Activated CD8-positive, alpha-beta memory T cell treated with anti-CD3 and anti-CD28 coated beads for 1 hour (primary cell): ENCODE measurements at places on chromosomes 12 and 14.

- no peak for DNase-seq
These were observed 354.9 kb downstream of the RAD51B start for GRCh38 chr14:68174446-68174845.

GRCh38 chr12:25365340-25365730, 114.6 kb upstream of the KRAS start:
- DNase-seq = no peak

DNA sequence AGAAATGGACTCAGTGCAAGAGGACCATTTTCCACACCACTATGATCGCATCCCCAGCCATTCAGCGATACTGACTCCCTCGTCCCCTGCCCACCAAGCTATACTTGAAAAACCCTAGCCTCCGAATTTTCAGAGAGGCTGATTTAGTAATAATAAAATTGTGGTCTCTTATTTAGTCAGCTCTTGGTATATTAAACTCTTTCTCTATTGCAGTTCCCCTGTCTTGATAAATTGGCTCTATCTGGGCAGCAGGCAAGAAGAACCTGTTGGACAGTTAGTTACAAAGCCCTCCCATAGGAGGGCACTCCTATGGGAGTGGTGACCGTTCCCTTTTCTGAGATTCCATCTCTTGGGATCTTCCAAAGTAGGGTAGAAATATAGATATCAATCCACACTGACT, 33.6 kb downstream of the NFKBIA start:
- no peak for DNase-seq

DNA sequence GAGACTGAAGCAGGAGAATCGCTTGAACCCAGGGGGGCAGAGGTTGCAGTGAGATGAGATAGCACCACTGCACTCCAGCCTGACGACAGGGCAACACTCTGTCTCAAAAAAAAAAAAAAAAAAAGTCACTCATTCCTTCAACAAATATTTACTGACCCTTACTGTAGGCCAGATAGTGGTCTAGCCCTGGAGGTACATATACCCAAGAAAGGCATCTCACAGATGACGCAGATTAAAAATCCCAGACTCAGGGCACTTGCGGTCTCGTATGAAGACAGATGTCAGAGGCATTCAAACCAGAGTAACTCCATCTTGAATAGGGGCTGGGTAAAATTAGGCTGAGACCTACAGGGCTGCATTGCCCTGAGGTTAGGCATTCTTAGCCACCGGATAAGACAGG, 44.8 kb downstream of the CLMN start:
- DNase-seq = no peak

GRCh38 chr12:23948291-23948690, 1.2 kb downstream of the SOX5 start:
- no peak for DNase-seq

DNA sequence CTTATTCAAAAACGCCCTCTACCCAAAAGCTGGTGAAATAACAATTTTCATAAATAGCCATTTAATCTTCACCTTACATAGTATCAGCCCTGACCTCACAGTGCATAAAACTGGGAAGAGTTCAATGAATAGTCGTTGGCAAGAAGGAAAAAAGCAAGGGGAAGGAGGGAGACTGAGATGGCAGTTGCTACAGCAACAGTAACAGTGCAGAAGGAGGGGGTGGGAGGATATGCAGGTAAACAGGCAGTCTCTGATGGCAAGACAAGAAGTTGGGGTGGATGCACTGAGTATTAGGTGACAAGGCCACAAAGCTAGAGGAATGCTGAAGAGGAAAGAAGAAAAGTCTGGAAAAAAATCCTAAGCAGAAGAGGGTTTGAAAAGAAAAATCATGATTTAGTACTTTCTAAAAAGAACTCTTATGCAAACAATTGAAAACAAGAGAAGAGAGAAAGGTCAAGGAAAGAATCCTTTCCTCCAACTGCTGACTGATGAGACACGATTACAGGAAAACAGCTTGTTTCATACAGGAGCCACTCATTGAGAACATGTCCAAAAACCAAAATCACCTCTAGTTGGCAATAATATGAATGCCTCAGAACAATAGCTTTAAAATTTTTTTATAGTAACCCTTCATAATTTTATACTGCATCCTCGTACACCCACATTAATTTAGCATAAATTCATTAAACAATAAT, 56.0 kb downstream of the DCAF5 start:
- DNase-seq = no peak

DNA sequence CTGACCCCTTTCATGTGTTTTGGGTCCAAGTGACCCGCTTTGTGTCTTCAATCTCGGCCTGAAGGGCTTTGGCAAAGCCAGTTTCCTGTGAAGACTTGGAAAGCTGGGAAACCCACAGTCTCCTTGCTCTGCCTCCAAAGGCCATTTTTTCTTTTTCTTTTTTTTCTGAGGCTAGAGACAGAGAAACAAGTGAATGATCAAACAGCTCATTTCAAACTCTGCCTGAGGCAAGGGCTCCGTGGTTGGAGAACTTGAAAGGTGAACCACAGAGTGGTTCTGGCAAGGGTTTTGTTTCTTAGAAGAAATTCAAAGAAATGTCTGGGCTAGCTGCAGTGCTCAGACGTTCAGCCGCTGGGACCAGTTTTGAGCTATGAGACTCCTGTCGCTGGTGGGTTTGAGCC, 62.7 kb downstream of the ERH start:
- DNase-seq = no peak

- DNase-seq = no peak
These were observed 21.7 kb upstream of the KCNA5 start for GRCh38 chr12:5022025-5022424.

GRCh38 chr12:27575090-27575761, 51.2 kb downstream of the PPFIBP1 start:
- DNase-seq = no peak

DNA sequence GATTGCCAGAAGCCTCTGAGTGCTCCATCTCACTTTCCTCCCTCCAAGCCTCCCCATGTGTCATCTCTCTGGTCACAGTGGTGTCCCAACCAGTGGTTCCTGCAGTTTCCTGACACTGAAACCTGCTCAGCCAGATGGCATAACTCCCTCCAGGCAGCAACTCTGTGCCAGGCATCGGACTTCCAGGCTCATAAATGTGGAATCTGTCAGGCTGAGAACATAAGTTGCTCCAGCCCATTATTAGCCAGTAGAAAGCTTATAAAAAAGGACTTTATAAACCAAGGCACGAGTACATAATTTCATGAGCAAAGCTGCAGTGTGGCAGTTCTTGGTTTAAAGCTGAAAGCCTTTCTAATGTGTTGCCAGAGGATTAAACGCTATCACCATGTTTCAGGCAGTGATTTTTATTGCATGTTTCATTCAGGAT, 194.3 kb downstream of the DACT1 start:
- DNase-seq = no peak

- DNase-seq = no peak
These were observed 131.1 kb downstream of the PRKCH start for GRCh38 chr14:61452452-61452851.

- no peak for DNase-seq
These were observed 84.8 kb downstream of the STON2 start for GRCh38 chr14:81315341-81315740.

DNA sequence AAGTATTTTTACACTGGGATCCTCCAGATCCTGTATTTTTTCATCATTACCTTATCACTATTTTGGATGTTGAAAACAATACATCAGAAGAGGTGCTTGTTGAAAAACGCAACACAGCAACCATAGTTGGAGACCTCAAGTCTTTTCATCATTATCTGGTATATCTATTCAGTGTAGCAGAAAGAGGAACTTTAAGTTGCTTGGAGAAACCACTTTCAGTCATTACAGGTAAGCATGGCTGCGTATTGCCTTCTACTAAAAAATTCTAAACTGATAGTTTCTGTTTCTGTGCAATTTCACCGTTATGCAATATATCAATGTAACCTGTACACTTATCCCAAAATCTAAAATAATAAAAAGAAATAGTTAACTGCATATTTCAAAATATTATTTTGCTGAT, 32.2 kb upstream of the PTPRQ start:
- DNase-seq = no peak

DNA sequence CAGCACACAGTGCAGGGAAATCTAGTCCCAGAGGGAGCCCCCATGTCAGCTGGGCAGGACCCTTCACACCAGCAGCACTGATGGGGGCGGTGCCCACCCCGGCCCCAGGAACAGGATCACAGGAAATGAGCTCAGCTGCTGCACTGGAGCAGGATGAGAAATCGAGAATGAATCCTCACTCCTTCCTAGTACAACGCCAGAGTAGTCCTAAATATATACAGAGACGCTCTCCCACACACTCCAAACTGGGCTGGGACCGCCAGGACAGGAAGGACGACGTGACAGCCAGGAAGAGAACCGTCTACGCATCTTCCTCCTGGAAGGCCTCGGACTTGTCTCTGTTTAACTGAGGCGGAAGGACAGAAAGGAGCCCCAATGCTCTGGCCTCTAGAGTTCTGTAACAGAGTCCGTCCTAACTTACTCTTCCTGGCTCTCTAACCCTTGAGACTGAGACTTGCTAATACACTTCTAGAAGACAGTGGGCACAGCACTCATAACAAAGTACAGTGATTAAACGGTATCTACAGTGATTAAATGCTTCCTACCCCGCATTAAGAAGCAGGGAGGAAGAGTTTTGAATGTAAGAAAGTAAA, 33.4 kb downstream of the CDC42BPB start:
- no peak for DNase-seq

DNA sequence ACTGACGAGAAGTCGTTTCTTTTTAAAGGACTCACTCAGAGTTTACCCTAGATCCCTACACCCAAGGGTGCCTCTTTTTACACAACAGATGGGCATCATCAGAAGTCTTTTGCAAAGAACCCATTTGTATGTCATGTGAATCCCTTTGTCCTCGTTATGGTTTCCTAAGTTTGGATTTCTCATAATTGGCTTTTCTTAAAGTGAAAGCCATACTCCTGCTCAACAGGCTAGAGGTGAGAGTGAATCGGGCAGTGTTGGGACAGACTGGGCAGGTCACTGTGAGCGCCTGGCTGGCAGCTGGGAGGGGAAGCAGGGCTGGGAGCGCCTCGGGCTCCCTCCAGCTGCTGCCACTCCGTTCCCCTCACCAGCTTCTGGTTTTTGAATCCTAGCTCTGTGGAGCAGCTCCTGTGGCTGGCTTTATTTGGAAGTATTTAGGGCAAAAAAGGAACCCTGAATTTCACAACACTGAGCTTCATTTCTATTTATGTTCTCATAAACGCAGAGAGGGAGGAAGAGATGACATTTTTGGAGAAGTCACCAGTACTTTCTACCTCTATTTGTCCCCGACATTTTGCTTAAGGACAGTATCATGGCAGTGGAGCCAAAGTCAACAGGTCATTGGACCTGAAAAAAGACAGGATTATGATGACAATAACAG, 63.8 kb upstream of the ACTN1 start:
- DNase-seq = no peak

DNA sequence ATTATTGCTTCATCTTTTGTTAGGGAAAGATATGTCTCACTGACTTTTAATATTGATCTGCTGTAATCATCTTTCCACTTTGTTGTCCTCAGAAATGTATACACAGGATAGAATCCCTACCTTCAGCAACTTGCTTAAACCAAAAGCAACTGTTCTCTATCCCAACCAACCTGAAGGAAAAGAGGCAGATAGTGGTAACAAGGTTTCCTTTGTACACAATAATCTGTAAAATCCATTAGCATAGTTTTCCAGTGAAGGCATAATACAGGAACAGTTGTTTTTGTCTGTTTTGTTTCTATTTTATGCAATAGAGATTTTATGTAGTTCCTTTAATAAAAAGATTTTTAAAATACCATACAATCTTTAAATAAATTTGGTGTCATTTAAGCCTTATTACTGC, 170.5 kb downstream of the PIK3C2G start:
- no peak for DNase-seq

GRCh38 chr12:1013618-1014489, 22.8 kb downstream of the ERC1 start:
- DNase-seq = no peak

GRCh38 chr12:47014474-47014873, 64.9 kb upstream of the PCED1B start:
- no peak for DNase-seq

- DNase-seq = no peak
These were observed 200.5 kb downstream of the GXYLT1 start for GRCh38 chr12:41944216-41944615.

GRCh38 chr12:57164966-57165625, 17.7 kb upstream of the LRP1-AS start:
- DNase-seq = no peak

- DNase-seq = no peak
These were observed 144.4 kb downstream of the SEC23A start for GRCh38 chr14:38958589-38958988.

DNA sequence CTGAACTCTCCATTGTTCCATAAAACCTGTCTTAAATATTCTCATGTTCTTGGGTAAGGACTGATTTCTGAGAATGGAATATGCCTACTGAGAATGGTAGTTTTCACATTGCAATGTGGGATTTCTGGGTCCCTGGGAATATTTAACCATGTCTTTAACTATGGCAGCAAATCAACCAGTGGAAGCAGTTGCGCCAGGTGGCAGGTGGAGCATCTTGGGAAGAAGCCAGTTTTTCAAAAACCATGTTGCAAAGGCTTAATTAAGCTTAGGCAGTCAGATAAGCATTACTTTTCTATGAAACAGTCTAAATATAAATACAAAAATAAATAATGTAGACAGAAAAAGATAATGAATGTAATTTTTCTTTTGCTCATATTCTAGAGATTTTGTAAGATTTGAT, 448.1 kb downstream of the ADAMTS20 start:
- no peak for DNase-seq

- no peak for DNase-seq
These were observed 161.8 kb downstream of the TTC8 start for GRCh38 chr14:88986146-88986841.

DNA sequence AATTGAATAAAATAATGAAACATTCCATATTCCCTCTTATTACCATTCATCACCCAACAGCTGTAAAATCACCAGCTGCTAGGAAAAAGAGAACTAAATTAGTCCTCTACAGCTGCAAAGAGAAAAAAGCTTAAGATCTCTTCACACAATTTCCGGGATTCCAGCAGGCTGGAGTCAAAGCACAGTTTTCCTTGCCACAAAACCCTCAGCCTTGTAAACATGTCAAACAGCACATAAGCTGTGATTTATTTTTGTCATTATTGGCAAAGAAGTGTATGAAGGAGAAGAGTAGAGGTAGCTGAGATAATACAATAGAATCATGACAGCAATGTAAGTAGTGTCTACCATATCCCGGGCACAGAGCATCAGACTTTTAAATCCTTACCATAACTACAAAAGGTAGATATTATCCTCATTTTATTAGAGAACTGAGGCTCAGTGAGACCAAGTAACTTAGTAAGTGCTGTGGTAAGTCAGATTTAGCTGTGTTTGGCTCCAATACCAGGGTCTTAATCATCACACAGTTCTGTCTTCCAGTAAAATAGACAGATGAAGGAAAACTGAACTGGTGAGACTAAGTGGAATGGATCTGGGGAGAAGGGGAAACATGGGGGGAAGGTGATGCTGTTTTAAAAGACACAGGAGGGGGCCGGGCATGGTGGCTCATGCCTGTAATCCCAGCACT, 57.3 kb downstream of the NTN4 start:
- DNase-seq = no peak

DNA sequence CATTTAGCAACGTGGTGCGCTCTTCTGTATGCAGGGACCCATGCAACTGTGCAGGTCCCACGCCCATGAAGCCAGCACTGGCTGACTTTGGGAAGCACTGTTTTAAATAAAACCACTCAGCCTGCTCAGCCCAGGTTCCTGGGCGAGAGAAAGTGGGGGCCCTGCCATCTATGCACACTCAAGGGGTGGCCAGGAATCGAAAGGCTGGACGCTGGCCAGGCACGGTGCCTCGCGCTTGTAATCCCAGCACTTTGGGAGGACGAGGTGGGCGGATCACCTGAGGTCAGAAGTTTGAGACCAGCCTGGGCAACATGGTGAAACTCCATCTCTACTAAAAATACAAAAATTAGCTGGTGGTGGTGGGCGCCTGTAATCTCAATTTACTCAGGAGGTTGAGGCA, 179.9 kb upstream of the TBX3 start:
- no peak for DNase-seq
